ENCODE measurements at places on chromosomes 16 and 17.
A peak's percentile ranks its signal among the peaks of the same experiment; 100 is the strongest.

DNA sequence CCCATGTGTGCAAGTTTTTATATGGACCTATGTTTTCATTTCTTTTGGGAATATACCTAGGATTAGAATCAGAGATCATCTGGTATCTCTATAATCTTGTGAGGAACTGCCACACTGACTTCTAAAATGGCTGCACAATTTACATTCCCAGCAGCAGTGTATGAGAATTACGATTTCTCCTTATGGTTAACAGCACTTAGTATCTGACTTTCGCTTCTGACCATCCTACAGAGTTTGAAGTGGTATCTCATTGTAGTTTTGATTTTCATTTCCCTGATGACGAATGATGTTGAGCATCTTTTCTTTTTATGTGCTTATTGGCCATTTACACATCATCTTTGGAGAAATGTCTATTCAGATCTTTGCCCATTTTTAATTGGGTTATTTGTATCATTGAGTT, 10.0 kb downstream of the C16orf96 start:
- no peak for DNase-seq

DNA sequence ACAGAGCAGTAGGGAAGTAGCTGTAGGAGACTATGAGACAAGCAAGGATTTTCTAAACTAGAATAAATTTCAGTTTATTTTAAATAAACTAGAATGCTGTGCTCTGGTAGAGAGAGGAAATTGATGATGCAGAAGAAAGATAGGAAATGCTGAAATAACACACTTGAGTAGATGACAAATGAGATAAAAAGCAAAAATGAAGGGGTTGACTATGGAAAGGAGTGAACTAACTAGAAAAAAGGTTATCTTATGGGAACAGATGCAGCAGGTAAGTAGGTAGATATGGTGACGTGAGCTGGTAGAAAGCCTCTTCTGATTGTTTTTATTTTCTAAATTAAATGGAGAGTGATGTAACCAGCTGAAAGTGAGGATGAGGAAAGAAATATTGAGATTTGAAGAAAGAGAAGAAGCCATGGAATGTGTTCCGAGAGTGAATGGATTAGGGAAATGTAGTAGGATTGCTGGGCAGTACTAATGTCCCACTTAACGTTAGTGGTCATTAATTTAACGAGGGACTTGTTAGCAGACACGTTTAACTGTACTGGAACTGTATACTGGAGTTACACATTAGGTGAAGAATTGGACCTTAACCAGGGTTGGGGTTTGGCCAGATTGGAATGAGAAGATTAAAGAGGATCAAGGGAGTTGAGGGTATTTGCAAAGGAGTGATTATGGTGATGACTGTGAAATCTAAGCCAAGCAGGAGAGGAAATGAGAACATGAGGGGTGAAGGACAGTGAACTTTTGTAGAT, 196.5 kb downstream of the TANC2 start:
- DNase-seq = no peak

- no peak for DNase-seq
These were observed 5.4 kb downstream of the THRA start for GRCh38 chr17:40068129-40068581.

GRCh38 chr16:85675251-85675874, 13.4 kb downstream of the GINS2 start:
- no peak for DNase-seq

DNA sequence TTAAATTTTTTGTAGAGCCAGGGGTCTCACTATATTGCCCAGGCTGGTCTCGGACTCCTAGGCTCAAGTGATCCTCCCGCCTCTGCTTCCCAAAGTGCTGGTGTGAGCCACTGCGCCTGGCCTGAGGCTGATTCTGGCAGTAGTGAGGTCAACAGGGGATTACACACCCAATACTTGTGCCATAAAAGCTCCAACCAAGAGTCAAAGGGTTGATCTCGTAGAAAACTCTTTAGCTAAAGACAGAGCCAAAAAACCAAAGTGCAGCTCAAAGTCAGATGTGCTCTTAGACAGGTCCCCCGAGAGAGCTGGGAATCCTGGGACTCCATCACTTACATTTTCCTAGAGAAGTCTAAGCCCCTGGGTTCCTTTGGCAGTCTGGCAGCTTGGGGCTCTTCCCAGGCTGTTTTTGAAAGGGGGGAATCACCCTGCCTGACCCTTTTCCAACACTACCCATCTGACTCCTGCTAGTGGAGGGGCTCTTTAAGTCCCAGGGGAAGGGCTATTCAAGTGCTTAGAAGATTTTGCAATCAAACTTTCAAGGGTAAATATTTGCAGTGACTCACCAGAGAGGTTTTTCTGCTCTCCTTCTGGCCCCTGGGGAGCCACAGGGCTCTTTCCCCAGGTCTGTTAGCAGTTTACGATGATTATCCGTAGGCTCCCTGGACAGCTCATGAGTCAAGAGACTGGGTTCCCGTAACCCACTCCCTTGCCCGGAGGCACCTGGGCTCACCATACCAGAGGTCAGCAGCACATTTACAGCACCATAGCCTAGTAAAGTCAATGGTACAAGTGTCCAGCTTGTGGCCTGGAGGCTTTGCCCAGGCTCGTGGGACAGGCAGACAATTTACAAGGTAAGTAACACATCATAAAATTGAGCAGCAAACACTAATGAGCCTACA, 408.7 kb downstream of the SLC39A11 start:
- no peak for DNase-seq

GRCh38 chr17:12743046-12743445, 46.3 kb upstream of the ARHGAP44 start:
- DNase-seq = no peak

- DNase-seq = no peak
These were observed 66.4 kb downstream of the CEP95 start for GRCh38 chr17:64573214-64573613.

GRCh38 chr16:57600048-57600835, 28.2 kb upstream of the ADGRG1 start:
- peak; percentile 68 for DNase-seq

DNA sequence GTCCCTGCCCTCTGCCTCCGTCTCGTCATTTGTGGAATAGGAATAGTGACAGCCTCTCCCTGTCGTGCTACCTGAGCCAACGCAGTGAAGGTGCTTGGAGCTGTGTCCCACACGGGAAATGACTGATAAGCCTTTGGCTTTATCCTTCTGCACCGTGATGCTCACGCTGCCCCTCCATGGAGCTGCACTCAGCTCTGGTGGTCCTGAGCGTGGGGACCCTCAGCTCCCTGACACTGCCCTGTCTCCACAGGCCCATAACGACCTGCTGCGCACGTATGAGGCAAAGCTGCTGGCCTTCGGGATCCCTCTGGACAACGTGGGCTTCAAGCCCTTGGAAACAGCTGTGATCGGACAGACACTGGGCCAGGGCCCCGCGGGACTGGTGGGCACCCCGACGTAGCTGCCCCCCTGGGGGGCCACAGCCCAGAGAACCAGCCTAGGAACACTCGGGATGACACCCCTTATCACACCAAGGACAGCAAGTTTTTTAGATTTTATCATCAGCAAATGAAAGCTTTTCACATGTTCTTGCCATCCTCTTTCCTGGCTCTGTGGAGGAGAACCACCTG, 23.8 kb upstream of the DBNDD1 start:
- DNase-seq = no peak

GRCh38 chr16:86317813-86318650, 192.3 kb upstream of the FOXF1 start:
- no peak for DNase-seq

GRCh38 chr16:76535-77272, 1.3 kb upstream of the MPG start:
- DNase-seq = peak; percentile 28

DNA sequence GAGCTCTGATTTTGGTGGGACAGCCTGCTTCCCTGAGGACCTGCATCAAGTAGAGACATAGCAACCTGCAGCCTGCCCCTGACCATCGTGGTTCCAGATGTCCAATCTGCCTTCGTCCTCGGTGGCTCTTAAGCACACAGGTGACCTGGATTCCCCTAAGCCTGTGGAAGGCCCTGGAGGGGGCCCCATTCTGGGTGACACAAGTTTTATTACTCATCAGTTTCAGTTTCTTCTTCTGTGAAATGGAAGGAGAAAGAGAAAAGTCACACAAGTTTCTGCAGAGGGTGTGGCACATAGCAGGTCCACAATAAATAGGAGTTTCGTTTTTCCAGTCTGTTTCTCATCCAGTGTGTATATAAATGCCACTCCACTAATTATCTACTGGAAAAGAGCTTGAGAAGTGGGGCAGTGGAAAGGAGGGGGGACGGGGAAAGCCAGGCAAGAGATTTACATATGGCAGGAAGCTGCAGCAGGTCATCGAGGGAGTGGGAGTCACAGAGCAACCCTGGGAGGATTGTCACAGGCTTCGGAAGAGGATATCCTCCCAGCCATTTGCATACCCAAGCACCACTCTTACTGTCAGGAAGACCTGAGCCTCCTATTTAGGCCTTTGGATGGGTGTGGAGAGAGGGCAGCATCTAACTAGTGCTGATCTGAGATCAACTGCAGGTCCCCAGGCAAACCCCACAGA, 10.0 kb upstream of the NOS2 start:
- peak; percentile 68 for DNase-seq

DNA sequence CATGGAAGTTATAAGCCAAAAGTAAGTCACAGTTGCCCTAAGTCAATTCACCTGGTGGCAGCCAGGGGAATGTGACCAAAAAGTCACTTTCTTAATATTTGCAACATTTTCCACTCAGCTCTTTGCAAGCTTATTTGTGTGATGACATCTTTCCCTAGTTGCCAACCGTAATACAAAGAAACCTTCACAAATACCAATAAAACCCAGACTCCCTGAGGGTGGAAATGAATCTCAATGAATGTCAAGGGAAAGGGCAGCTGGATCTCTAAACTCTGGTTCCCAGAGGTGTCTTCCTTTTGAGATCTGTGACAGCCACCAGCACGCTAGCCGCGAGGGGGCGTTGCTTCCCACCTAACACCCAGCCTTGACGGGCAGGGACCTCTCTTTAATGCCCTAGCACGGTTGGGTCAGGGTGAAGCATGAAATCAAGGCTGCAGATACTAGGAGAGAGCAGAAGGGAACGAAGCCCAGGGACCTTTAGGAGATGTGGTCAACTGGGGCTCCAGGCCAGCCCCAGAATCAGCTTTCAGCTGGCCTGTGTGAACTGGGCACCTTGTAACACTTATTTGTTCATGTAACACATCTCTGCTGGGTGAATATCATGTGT, 82.2 kb downstream of the CMC2 start:
- DNase-seq = peak; percentile 69

GRCh38 chr16:14307059-14307526, 236.0 kb downstream of the MRTFB start:
- DNase-seq = no peak

All from activated CD4-positive, alpha-beta T cell treated with anti-CD3 and anti-CD28 coated beads for 48 hours (primary cell).